Bronchial smooth muscle cell (primary cell): ENCODE measurements at places on chromosomes 16 and 17. TPM values are rescaled to one million over a fixed set of nuclear protein-coding genes. Genes with fewer than 3 reads are reported as not detected.

Gene MYH8
- total RNA-seq, result not detected in 2 replicates

Gene RAB34
- total RNA-seq, result 150 and 173 TPM in 2 replicates

Gene CHAD
- not detected in 2 replicates for total RNA-seq

Gene NAA60
- total RNA-seq, result 8.4 and 14.6 TPM in 2 replicates

Gene CCDC102A
- total RNA-seq, result 22.2 and 24.6 TPM in 2 replicates

Gene CES1
- total RNA-seq, result 0.60 TPM in 1 of 2 replicates, not detected in the other

Gene ADGRG3
- total RNA-seq, result not detected in 2 replicates

Gene CCL1
- not detected in 2 replicates for total RNA-seq

Gene SPN
- total RNA-seq, result under 0.01 TPM in 1 of 2 replicates, not detected in the other

Gene EVI2A
- 2.4 and 3.8 TPM in 2 replicates for total RNA-seq

Gene CDH13
- 1.3 and 6.2 TPM in 2 replicates for total RNA-seq

Gene SPATA32
- total RNA-seq, result not detected in 2 replicates

Gene LLGL2
- 0.47 and 0.52 TPM in 2 replicates for total RNA-seq

Gene AATK
- total RNA-seq, result 0.32 TPM in 1 of 2 replicates, not detected in the other

Gene SPATA22
- total RNA-seq, result not detected in 2 replicates

Gene IGSF6
- not detected in 2 replicates for total RNA-seq

Gene GAS2L2
- not detected in 2 replicates for total RNA-seq

Gene NPB
- 0.26 and 0.63 TPM in 2 replicates for total RNA-seq

Gene ANKRD13B
- 5.2 and 10.9 TPM in 2 replicates for total RNA-seq

Gene PIRT
- under 0.01 TPM in 1 of 2 replicates, not detected in the other for total RNA-seq

Gene ZG16B
- total RNA-seq, result 0.16 TPM in 1 of 2 replicates, not detected in the other

Gene IST1
- total RNA-seq, result 112 and 124 TPM in 2 replicates

Gene RNF222
- total RNA-seq, result not detected in 2 replicates

Gene NME3
- total RNA-seq, result 36.1 and 43.0 TPM in 2 replicates

Gene CCL7
- total RNA-seq, result not detected in 2 replicates

Gene TMEM204
- 4.6 and 12.3 TPM in 2 replicates for total RNA-seq

Gene HS3ST2
- under 0.01 TPM in 1 of 2 replicates, not detected in the other for total RNA-seq

Gene ITGAX
- total RNA-seq, result under 0.01 TPM in 1 of 2 replicates, not detected in the other

Gene VAT1L
- total RNA-seq, result 7.7 TPM in 1 of 2 replicates, not detected in the other

Gene UNK
- total RNA-seq, result 11.4 and 12.3 TPM in 2 replicates

Gene GPR139
- not detected in 2 replicates for total RNA-seq

Gene CDH8
- total RNA-seq, result not detected in 2 replicates

Gene MRPL38
- 21.5 and 26.8 TPM in 2 replicates for total RNA-seq

Gene SEZ6
- not detected in 2 replicates for total RNA-seq

Gene QRICH2
- total RNA-seq, result 3.0 and 5.5 TPM in 2 replicates

Gene RNF227
- total RNA-seq, result 1.7 and 2.0 TPM in 2 replicates

Gene SPIRE2
- 1.5 and 1.6 TPM in 2 replicates for total RNA-seq

Gene SLC2A4
- 0.09 and 0.16 TPM in 2 replicates for total RNA-seq

Gene ACSM2A
- not detected in 2 replicates for total RNA-seq

Gene ERN2
- 0.26 and 1.3 TPM in 2 replicates for total RNA-seq

Gene CENPX
- total RNA-seq, result 14.9 and 33.4 TPM in 2 replicates

Gene CD300LG
- total RNA-seq, result not detected in 2 replicates
